ENCODE measurements at places on chromosomes 1 and 21.

GRCh38 chr1:100832694-100833428, 61.8 kb downstream of the EXTL2 start:
- no peak for DNase-seq

DNA sequence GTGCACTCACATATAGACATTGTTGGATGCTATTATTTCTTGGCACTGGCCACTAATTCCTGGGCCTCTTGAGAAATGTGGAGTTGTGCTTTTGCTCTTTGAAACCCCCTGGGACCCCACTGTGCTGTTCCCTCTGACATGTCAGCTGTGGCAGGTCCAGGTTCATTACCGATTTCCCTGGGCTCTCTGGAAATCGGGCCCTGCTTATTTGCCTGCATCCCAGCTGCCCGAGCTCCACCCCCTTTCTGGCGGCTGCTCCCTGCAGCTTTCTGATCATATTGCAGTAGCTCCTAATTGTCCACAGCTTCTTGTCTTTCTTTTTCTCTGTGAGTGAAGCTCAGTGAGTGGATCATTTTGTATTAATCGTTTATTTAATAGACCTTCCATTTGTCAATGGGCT, 183.7 kb upstream of the FAM78B start:
- DNase-seq, result no peak

- no peak for DNase-seq
Measured at GRCh38 chr1:83641206-83641658, 357.7 kb downstream of the TTLL7 start.

- no peak for DNase-seq
Measured at GRCh38 chr1:212814537-212815334, 23.0 kb downstream of the TATDN3 start.

DNA sequence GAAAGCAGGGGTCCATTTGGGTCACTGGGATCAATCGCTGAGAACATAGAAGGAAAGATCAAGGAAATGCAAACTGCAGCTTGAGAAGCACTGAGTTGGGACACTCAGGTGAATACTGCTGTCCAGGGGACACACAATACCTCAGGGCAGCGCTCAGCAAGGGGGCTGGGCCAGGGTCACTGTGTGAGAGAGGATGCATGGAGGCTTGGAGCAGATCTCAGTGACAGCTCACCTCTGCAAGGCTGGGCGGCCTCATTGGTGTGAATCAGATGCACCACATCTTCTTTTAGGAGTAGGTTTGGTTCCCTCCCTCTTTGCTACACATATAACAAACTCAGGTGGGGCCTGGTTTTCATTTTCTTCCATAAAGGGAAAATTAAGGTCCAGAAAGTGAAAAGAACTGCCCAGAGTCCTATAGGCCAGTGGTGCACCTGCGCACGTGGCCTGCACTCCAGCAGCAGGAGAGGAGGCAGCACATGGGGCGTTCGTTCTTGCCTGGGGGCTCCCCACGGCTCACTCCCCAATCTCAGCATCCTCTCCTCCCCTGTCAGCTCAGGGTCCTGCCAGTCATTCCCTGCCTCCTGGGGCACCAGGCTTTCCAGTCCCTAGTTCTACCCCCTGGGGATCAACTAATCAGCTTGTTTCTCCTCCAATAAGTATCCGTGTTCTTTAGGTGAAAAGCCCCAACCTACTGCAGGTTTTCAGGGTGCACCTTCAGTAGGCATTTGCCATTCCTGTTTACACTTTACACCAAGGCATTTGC, 1.5 kb downstream of the A3GALT2 start:
- no peak for DNase-seq

GRCh38 chr1:214449371-214449770, 102.0 kb downstream of the PTPN14 start:
- DNase-seq, result no peak

GRCh38 chr1:17168091-17168876, 36.6 kb upstream of the PADI1 start:
- no peak for DNase-seq

DNA sequence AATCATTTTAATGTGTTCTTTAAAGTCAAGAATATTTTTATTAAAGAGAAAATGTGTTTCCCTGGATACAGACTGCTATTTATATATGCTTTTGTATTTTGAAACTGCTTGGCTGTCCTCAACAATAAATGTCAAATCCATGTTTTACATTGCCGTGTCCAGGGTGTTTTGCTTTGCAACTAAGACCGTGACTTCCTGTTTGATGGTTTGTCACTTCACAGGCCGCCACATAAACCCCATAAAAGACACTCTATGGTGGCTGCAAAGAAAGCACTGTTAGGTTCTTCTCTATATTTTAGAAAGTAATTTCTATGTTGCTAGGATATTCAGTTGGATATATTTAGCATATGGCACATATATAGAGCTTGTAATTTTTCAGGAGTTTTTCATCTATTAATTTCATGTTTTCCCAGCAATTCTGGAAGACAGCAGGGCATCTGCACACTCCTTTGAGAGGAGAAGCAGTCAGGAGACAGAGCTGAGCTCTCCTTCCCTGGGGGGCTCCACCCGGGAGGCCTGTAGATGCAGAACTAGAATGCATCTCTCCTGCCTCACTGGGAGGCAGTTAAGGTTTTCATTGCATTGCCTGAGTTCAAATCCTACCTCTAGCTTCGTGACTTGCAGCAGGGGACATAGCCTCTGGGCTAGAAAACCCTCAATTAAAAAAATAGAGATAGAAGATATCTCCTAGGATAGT, 33.1 kb downstream of the PRDM2 start:
- no peak for DNase-seq

DNA sequence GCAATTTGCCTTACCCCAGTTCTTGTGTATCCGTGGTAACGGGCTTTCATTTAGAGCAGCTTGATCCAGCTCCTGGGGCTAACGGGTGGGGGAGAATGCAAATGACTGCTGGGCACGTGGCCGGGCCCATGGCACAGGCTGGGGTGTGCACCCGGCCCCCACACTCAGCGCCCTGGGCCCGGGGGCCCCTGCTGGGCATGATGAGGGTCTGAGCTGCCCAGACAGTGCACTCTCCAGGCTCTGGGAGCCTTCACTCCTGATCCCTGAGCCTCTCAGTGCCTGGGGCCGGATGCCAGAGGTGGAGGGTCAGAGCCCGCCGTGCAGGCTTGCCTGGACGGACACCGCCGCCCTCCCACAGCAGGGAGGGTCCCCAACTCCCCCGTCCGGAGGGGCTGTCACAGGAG, 20.1 kb upstream of the PEX10 start:
- no peak for DNase-seq

GRCh38 chr1:6770751-6771440, 14.4 kb upstream of the CAMTA1 start:
- DNase-seq, result no peak

DNA sequence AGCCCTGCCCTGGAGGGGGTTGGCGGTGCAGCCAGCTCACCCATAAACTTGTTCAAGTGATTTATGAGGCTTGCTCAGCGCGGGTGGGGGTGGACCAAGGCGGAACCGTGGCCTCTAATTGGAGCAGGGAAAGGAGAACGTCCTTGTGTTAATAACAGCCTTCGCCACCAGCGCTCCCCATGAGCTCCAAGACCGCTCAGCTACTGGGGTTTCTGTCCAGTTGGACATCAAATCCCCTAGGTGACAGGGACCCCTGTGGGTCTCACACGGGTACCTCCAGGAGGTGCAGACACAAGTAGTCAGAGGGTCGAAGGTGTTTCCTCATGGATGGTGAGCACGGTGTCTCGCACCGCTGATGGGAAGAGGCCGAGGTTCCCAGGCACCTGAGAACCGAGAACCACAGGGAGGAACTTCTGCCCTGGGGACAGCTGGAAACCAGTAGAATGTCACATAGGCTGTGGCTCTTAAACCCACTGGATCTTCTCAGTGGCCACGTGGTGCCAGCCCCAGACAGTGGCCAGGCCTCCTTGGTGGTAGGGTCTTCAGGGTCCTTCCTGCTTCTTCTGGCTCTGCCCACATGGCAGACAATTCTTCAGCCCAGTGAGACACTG, 3.7 kb upstream of the ACTRT2 start:
- no peak for DNase-seq

DNA sequence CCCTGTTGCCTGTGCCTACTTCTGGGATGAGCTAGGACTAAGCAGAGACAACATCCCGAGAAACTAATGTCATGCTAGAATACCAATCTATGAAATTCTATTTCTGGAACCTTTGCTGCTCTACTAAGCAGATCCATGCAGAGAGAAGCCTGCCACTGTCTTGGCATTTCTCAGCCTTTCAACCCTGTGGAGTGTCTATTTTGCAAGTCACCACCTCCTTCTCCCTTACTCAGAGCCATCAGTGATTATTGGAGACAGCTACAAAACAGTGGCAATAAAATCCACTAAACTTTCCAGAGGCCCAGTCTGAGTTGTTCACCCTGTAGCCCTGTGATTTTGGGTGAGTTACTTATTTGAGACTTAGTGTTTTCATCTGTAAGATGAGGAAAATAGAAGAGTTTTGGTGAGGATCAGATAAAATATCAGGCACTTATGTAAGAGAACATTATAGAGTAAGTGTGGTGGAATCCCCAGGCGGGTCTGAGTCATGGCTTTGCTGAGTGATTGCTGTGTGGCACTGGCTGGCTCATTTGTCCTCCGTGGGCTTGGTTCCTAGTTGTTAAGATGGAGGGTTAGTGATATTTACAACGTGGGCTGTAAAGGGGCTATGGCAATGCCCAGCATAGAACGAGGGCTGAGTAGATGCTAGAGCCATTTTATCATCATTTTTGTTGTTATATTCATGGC, 61.1 kb downstream of the FMN2 start:
- no peak for DNase-seq

DNA sequence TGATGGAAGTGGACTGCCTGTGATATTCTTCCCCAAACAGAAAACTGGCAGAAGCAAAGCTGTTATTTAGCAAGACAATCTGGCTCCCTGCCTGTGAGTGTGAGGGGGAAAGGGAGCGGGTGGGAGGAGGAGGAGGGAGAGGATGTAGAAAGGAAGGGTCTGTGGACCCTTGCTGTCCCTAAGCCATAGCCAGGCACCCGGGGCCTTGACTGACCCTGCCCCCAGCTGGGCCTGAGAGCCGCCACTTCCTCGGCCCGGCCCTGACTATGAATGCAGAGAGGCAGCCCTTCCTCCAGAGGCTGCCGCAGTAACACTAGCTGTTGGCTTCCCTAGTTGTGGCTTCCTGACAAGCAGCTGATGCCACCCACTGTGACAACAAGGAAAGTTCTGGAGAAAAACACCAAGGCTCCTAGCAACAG, 13.9 kb downstream of the PLA2G2F start:
- DNase-seq, result no peak

DNA sequence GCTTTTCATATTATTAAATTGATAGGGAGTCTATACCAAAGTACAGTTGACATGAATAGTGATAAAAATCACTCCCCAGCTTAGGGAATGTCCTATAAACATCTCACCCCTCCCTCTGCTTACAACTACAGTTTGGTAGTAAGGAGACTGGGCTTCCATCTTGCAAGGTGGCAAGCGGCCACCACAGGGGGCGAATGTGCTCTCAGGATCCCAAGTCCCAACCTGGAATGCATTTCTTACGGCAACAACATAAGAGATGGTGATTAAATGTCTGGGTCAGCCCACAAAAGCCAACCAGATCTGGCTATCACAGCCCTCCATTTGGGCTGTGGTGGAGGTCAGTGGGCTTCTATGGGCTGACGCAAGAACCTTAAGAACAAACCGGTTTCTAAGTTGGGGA, 68.0 kb downstream of the SMYD2 start:
- no peak for DNase-seq
